ENCODE measurements at places on chromosomes 1 and 21.

DNA sequence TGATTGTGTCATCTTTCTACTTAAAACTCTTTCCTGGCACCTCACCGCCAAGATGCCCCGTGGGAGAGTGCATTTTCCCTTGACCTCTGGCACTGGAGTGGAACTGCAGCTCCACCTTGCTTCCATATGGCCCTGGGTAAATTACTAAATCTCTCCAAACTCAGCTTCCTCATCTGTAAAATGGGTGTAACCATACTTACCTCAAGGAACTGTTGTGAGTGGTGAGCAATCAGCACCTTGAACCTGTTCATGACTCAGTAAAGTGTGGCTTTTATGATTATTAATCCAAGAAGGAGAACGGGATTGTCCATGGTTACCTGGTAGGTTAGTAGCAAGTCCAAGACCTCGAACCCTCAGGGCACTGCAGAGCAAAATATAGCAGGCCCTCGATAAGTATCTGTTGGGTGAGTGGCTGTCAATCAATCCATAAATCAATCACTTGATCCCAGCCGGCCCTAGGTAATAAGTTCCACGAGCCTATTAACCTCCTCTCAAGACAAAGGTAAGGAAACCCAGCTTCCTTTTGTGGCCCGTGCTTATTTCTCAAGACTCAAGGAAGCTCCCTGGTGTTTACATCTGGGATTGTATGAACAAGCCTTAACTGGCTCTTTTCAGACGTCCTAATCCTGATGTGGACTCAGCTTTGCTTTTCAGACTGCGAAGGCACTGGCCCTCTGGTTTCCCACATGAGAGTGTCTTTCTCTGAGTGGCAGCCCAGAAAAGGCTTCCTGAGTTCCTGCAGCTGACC, 114.0 kb upstream of the GJB5 start:
- DNase-seq = no peak

GRCh38 chr1:20339811-20340457, 49.3 kb downstream of the VWA5B1 start:
- peak; percentile 70 for DNase-seq

GRCh38 chr1:203166192-203166940, 9.3 kb downstream of the MYBPH start:
- no peak for DNase-seq

- no peak for DNase-seq
Observed at GRCh38 chr1:234559152-234559901, 50.7 kb downstream of the IRF2BP2 start.

GRCh38 chr1:164473544-164473943, 85.4 kb upstream of the PBX1 start:
- DNase-seq = no peak

DNA sequence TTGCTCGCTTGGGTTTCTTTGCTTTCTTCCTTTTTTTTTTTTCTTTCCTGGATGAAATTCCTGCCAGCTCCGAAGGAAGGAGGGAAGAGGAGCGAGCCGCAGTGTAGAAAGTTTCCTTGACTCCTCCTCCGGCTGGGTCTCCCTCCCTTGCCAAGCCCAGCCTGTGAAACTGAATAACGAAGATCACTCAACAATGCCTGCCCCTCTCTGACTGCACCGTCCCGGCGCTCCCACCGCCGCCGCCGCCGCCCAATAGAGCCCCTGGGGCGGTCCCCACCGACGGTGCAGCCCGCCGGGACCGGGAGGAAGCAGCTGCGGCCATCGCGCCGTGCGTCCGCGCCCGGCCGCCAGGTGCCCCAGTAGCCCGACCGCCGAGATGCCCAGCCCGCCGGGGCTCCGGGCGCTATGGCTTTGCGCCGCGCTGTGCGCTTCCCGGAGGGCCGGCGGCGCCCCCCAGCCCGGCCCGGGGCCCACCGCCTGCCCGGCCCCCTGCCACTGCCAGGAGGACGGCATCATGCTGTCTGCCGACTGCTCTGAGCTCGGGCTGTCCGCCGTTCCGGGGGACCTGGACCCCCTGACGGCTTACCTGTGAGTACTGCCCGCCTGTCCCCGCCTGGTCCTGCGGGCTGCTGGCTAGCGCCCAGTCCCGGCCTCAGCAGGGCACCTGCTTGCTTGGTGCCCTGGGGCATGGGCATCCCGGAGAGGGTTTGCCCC, at the start of gene LGR6:
Gene LGR6 (plus strand): TSS at position 186 of the 714 bp plus-strand sequence. CDS start 191 bp downstream, at position 377.
- DNase-seq = no peak

DNA sequence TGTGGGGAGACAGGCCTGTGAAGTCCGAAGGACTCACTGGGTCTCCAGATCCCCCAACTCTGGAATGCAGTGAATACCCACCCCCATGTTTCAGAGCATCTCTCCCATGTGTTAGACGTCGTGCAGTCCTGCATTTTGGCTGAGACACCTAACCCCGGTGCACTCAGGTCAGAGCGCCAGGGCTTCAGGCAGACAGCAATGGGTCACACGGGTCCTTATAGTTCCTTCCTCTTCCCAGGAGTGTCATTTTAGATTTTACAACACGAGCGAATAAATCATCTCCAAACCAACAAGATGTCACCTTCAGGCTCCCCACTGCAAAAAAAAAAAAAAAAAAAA, 5.1 kb downstream of the PRRX1 start:
- DNase-seq = peak; percentile 37

DNA sequence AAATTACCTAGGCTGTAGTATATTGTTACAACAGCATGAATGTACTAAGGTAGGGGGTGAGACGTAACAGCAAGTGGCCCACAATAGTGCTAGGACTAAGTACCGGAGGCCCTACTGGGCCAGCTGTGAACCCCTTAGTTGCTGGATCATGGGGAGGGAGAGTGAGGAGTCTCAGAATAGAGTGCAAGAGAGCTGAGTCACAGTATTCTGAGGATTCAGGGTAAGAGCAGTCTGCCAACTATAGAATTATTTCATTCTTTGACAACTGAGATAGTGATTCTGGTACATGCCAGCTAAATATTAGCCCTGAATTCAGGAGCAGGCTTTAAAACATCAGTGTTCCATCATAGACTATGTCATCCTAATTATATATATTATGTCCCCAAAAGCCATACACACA, 218.7 kb downstream of the TM2D1 start:
- no peak for DNase-seq

DNA sequence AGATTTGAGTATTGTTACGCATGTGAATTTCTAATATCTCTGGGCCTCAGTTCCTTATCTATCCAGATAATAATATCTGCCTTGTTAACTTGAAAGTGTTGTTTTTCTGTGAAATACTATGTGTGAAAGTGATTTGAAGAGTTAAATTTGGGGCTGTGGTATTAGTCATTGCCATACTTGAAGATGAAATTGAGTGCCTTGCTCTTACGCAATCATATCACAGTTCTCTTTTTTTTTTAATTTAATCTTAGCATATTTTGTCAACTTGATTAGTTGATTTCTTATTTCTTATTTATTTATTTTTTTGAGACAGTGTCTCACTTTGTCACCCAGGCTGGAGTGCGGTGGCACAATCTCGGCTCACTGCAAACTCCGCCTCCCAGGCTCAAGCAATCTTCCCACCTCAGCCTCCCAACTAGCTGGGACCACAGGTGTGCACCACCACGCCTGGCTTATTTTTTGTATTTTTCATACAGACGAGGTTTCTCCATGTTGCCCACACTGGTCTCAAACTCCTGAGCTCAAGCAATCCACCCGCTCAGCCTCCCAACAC, 31.0 kb downstream of the AGO4 start:
- no peak for DNase-seq

- DNase-seq = peak; percentile 99
Observed at GRCh38 chr1:23979881-23980727, at the start of gene SRSF10. Gene SRSF10, minus strand, starts transcription at chr1:23980327. Its CDS starts 72 bp downstream, at chr1:23980255.

DNA sequence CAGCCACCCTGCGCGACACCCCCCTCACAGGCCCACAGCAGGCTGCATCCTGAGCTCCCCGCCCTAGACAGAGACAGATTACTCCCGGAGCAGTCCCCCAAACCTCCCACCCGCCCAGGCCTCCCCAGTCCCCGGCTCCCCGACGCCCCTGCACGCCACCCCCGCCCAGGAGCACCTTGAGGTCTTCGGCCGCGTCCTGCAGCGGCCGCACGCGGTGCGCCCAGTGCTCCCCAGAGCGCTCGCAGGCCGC, 731 bp downstream of the TRIM11 start:
- DNase-seq = no peak

DNA sequence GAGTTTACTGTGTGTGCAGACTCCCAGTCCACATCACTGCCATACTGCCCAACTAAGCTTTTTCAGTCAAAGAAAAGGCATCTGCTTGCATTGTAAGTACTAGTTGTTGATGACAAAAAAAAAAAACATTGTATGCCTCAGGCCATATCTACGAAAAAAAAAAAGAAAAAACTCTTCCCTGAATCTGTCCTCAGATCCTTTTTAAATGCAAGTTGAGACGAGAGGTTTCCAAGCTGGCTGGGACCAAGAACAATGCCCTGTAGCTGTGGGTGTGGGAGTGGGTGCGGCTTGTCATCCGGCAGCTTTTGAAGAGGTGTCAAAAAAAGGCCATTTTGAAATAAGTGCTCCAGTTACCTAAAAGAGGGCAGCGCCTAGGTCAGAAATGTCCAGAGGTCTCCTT, 29.2 kb upstream of the HHAT start:
- DNase-seq = no peak

- DNase-seq = no peak
Observed at GRCh38 chr1:180854001-180854400, 58.7 kb upstream of the KIAA1614 start.

DNA sequence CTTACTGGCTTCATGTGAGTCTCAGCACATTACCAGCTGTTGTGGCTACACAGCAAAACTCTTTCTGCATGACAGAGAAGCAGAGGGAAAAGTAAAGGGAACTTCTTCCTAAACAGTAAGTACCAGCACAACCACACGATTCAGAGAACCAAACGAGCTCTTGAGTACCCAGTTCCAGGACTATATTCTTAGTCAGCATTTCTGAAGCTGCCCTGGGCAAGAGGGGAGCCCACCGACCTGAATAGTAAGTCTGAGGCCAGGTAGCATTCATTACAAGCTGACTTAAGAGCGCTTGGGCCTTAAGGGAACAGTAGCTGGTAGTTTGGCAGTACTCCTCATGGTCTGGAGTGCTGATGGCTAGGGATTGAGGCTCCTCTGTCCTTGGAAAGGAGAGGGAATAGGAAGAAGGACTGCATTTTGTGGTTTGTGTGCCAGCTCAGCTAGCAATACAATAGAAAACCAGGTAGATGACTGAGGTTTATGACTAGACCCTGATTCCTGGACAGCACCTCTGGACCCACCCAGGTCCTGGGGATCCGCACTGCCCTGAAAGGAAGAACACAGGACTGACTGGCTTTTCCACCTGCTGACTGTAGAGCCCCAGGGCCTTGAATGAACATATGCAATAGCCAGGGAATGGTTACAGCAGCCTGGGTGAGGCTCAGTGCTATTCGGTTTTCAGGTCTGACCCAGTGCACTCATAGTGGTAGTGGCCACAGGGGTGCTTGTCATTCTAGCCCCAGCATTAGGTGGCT, 396.8 kb upstream of the PRMT6 start:
- DNase-seq = no peak

DNA sequence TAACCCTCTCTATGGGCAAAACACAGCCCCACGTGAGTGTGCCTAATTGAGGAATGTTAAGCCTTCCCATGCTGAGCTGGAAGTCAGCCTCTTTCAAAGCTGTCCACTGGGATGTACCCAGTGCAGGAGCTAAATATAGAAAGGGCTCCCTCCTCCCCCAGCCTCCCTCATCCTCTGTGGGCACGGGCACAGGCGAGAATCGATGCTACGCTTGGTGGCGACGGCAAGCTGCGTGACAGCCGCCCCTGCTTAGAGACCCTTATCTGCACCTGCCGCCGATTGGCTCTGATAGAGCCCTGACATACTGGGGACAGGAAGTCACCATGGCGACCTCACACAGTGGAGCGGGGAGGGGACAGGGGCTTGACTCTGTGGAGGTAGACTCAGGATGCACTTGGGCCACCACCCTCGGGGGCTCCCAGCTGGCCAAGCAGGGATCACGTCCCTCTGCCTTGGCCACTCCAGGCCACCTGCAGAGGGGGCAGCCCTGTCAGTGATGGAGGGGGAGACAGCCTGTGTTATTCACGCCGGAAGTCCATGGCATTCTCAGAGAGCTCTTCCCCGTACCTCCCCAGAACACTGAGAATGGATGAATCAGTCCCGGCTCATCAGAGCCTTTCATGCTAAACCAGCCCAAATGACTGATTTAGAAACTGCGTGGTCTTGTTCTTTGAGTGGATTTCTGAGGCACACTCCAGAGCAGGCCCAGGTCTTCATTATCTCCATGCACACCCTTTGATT, 84.8 kb downstream of the KCND3 start:
- peak; percentile 80 for DNase-seq

DNA sequence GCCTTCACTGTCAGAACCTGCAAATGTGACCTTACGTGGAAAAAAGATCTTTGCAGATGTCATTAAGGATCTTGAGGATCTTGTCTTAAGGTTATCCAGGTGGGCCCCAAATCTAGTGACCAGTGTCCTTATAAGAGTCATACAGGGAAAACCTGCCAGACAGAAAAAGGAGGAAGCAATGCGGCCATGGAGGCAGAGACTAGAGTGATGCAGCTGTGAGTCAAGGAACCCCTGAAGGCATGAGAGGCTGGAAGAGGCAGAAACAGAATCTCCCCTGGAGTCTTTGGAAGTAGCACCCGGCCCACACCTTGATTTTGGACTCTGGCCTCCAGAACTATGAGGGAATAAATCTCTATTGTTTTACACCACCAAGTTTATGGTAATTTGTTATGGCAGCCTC, 36.5 kb upstream of the DNASE2B start:
- no peak for DNase-seq

DNA sequence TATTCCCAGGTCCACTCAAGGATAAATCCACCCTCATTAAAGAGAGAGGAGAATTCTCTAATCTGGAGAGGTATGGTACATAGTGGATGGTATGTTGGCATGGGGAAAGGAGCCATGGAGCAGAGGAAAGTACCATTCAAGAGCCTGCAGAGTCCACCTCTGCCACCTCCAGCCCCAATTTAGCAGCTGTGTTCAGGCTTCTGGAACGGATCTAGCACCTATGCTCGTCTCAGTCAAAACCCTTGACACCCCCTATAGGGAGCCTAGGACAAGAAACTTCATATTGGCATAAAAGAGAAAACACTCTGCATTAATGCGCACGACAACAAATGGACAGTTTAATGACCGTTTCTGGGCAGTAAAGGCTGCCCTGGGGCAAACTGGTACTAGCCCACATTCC, 161.1 kb upstream of the FAM78B start:
- DNase-seq = no peak

- no peak for DNase-seq
Observed at GRCh38 chr1:26789931-26790330, 2.2 kb downstream of the PIGV start.

- DNase-seq = peak; percentile 37
Observed at GRCh38 chr1:18183533-18183932, 75.9 kb downstream of the IGSF21 start.

GRCh38 chr1:21106709-21107108, 70.0 kb downstream of the EIF4G3 start:
- DNase-seq = no peak

GRCh38 chr1:245576323-245576722, 421.5 kb downstream of the KIF26B start:
- no peak for DNase-seq

Data from retina (tissue), 1 donor.